ENCODE measurements at places on chromosomes 16 and 17.

DNA sequence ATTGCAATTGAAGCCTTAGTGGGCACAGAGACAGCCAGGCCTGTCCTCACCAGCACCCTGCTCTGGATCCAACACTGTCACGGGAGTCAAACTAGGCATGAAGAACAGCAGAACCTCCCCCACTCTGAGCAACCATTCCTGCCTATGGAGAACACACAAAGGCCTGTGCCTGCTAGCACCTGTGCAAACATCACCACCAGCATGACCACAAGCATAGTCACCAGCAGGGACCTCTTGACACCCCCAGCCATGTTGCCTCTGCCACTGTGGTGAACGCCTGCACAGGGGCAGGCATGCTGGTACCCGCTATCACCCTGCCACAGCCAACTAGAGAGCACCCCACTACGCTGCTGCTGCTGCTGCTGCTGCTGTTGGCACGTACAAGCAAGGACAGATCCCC lies 51.7 kb downstream of the CMC2 start:
- DNase-seq, result no peak

- DNase-seq, result no peak
Measured at GRCh38 chr16:59355704-59356103, 621.6 kb upstream of the GOT2 start.

DNA sequence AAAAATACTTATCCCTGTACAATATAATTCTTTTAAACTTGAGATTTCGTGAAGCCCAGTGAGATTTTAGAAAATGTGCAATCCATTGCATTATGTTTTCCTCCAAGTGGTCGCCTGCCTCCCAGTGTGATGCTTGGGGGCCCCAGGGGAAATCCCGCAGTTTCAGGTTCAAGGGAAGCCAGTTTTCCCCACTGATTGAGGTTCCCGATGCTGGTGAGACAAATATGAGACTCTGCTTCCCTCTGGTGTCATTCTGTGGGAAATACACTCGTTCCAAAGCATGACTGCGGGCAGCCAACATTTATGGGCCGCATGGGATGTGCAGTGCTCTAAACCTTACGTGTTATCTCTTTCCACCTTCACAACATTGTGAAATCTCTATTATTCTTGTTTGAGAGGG lies 200.8 kb downstream of the PRKCB start:
- peak; percentile 10 for DNase-seq

- no peak for DNase-seq
Measured at GRCh38 chr17:38449364-38449763, 21.1 kb downstream of the ARHGAP23 start.

DNA sequence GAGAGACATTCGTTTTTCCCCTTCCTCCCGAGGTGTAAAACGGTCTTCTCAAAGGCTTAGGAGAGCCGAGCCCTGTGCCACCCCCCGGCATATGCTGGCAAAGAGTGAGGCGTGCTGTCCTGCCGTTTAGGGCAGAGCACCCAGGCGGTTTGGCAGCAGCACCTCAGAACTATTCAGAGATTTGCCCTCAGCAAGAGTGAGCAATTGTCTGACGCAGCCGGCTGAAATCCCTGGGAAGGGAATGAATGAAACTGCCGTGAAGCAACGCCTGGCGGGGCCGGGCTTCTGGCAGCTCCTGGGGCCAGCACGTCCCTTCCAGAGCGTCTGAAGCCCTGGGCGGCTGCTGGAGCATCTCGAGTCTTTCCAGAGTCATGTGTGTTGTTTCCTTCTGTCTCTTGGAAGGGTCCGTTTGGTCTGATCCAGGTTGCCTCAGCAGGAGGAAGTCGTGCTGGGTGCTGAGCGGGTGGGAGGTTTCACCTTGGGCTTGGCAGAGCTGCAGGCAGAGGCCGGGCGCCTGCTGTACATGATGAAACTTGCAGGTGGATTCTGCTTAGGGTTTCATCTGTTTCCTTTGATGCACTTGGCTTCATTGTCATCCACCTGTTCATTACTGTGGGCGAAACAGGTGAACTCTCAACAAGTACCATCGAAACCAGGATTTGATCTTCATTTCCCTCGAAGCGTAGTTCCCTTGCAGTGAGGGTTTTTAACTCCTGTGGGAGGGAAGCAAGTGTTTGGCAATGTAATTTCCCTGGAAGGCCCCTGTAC lies 35.4 kb downstream of the TBCD start:
- peak; percentile 50 for DNase-seq

- DNase-seq, result no peak
Measured at GRCh38 chr17:9389111-9389527, 186.5 kb downstream of the STX8 start.

- no peak for DNase-seq
Measured at GRCh38 chr17:46771561-46772474, 46.7 kb downstream of the WNT3 start.

DNA sequence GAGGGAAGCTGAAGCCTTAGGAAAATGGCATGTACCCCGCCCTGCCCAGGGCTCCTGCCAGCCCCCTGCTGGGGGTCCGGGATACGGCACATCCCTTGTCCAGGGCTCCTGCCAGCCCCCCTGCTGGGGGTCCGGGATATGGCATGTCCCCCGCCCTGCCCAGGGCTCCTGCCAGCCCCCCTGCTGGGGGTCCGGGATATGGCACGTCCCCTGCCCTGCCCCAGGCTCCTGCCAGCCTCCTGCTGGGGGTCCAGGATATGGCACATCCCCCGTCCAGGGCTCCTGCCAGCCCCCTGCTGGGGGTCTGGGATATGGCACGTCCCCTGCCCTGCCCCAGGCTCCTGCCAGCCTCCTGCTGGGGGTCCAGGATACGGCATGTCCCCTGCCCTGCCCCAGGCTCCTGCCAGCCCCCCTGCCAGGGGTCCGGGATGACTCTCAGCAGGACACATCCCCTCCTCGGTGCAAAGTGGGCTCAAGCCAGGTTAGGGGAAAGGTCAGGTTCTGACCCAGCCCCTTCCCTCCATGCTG lies 43.2 kb downstream of the RPH3AL start:
- no peak for DNase-seq

- no peak for DNase-seq
Measured at GRCh38 chr17:82599674-82600661, 48.3 kb downstream of the WDR45B start.

DNA sequence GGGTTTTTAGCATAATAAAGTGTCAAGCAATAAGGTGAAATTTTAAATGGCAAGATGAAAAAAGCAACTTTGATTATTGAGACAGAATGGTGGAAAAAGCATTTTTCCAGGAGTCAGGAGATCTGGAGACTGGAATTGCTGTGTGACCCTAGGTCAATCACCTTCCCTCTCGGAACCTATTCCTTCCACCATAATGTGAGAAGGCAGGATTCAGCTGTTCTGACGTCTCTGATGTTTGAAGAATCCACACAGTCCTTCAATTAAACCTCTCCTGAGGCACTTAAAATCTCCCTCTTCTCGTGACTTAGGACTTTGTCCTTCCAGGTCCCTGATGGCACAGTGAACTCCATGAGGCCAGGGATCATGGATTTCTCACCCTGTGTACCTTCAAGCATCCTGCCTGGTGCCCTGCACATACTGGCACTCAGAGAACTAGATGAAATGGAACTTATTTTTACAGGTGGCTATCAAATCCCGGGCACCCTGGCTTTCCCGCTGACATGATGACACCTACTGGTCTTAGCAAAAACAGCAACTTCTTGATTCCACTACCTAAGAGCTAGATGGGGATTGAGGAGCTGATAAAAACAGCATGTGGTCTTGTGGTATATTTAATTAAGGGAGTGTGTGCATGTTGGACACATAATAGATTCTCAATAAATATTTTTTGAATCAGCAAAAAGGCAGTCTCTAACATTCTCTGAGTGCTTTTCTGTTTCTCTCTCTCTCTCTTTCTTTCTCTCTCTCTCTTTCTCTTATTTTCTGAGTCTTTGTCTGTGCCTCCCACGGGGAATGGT lies 2.3 kb upstream of the CCDC182 start:
- no peak for DNase-seq

- no peak for DNase-seq
Measured at GRCh38 chr16:17448640-17449638, 21.8 kb downstream of the XYLT1 start.

GRCh38 chr16:5222761-5223160 lies 125.2 kb upstream of the EEF2KMT start:
- DNase-seq, result no peak

- no peak for DNase-seq
Measured at GRCh38 chr17:75439287-75439686, 17.1 kb upstream of the TMEM94 start.

DNA sequence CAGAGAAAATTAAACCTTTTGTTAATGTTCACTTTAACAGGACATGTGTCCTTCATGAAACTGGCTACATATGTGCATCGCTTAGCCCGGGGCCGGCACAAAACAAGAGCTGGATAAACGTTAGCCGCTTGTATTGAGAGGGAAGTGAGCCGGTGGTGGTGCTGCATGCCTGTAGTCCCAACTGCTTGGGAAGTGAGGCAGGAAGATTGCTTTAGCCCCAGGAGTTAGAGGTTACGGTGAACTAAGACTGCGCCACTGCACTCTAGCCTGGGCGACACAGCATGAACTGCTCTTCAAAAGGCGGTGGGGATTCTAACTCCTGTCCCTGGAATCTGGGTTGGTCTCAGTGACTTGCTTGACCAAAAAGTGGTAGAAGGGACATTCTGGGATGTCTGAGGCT lies 15.0 kb upstream of the SPHK1 start:
- no peak for DNase-seq

DNA sequence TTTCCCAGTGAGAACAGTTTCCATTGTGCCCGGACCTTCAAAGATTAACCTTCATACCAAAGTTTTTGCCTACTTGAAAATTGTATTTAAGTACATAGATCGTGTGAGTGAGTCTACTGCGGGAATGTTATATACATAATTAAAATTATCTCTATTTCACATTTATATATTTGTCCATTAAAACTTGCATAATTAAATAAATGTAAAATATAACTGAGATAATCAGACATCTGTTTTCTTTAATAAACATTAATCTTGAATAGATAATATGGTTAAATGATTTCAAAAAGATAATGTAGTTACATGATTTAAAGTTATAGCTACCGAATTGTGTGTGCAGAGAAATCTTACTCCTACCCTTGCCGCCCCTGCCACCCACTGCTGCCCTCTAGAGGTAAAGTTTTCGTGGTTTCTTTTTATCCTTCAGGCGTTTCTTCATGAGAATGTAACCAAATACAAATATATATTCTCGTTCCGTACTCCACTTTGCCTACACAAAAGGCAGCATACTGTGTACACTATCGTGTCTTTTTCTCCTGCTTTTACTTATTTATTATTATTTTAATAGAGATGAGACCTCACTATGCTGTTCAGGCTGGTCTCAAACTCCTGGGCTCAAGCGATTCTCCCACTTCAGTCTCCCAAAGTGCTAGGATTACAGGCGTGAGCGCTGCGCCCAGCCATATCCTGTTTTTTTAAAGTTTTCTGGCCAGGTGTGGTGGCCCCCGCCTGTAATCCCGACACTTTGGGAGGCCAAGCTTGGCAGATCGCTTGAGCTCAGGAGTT lies 35.6 kb downstream of the RPA1 start:
- no peak for DNase-seq

DNA sequence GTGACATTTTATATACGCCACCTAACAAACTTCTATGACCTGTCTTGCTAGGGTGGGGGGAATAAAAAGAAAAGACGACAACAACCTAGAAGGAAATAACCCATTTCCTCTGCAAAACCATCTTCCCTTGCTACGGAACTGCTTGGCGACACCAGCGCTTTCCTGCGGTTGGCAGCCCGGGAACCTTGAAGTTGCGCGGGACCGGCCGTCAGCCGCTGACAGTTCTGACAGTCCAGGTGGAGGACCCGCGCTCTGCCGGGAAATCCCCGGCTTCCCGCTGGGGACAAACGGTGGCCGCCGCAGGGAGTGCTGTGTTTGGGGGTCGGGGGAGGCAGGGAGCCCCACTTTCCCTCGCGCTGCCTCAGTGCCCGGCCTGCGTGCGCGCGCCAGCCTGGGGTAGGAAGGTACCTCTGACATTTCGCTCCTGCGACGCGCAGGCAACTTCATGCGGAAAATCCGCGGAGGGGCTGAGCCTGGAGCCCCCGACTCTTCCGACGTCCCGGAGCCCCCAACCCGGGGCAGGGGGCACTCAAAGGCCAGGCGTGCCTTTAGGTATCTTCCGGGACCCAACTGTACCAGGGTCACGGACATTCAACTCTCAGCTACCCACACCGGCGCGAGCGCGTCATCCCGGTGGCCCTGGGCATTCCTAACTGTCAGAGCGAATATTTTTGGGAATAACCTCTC lies 516 bp downstream of the SLC16A6 start:
- no peak for DNase-seq

DNA sequence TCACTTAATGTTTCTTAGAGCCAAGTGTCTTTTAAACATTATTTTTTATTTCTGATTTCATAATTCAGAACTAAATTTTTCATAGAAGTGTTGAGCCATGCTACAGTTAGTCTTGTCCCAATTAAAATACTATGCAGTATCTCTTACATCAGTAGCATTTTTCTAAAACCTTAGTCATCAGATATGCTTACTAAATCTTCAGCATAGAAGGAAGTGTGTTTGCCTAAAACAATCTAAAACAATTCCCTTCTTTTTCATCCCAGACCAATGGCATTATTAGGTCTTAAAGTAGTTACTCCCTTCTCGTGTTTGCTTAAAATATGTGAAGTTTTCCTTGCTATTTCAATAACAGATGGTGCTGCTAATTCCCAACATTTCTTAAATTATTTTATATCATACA lies 13.6 kb upstream of the BCAS3 start:
- DNase-seq, result no peak

GRCh38 chr17:6177941-6178694 lies 107.9 kb downstream of the WSCD1 start:
- no peak for DNase-seq

GRCh38 chr16:85359147-85359822 lies 247.0 kb upstream of the CIBAR2 start:
- DNase-seq, result no peak

DNA sequence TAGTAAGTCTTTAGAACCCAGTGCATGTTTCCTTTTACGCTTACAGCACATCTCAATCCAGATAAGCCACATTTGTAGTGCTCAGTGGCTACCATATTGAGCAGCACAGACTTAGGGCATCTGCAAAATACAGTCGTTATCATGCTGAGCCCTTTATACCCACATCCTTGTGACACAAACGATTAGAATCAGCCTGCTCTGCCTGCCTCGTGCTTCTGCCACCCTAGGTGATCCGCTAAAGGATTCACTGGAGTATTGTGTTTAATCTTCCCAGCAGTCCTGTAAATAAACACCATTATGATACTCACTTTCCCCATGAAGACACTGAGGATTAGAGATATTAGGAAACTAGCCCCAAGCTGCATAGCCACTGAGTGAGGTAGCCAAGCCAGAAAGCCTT lies 51.3 kb upstream of the FA2H start:
- no peak for DNase-seq

- DNase-seq, result no peak
Measured at GRCh38 chr17:14204084-14204483, 32.6 kb downstream of the CDRT15 start.
